ENCODE measurements at places on chromosomes 13 and 19.

DNA sequence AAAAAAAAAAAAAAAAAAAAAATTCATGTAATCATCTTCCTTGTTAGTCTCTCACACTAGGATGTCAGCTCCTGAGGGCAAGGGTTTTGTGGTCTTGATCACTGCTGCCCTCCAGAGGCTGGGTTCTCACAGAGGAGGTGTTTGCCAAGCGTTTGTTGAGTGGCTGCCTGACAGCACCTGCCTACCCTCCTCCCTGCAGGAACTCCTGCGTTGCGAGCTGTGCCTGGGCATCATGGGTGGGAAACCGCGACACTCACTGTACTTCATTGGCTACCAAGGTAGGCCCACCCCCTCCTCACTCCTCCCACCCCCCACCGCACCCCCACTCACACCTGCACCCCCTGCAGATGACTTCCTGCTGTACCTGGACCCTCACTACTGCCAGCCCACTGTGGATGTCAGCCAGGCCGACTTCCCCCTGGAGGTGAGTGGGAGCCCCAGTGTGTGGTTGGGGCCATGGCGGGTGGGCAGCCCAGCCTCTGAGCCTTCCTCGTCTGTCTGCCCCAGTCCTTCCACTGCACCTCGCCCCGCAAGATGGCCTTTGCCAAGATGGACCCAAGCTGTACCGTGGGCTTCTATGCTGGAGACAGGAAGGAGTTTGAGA lies 8.1 kb downstream of the ATG4D start:
- no peaks in the 10 kb centered on the region for H3K27me3 ChIP-seq
- no peaks in the 10 kb centered on the region for H3K4me1 ChIP-seq
- no peak overlapping the region for H3K4me3 ChIP-seq
- DNase-seq, result no peak

- no peaks in the 10 kb centered on the region for H3K4me1 ChIP-seq
- H3K27ac ChIP-seq, result peak overlapping the region; percentile 61
- DNase-seq, result no peak
- H3K27me3 ChIP-seq, result no peaks in the 10 kb centered on the region
- peak overlapping the region; percentile 75 for H3K4me3 ChIP-seq
Observed at GRCh38 chr19:15453091-15453578, 3.4 kb upstream of the WIZ start.

GRCh38 chr19:3248728-3249326 lies 24.4 kb downstream of the CELF5 start:
- H3K27ac ChIP-seq, result no peak overlapping the region
- no peaks in the 10 kb centered on the region for H3K4me1 ChIP-seq
- H3K27me3 ChIP-seq, result no peaks in the 10 kb centered on the region
- no peaks in the 10 kb centered on the region for H3K36me3 ChIP-seq
- no peak overlapping the region for H3K4me3 ChIP-seq
- DNase-seq, result no peak

DNA sequence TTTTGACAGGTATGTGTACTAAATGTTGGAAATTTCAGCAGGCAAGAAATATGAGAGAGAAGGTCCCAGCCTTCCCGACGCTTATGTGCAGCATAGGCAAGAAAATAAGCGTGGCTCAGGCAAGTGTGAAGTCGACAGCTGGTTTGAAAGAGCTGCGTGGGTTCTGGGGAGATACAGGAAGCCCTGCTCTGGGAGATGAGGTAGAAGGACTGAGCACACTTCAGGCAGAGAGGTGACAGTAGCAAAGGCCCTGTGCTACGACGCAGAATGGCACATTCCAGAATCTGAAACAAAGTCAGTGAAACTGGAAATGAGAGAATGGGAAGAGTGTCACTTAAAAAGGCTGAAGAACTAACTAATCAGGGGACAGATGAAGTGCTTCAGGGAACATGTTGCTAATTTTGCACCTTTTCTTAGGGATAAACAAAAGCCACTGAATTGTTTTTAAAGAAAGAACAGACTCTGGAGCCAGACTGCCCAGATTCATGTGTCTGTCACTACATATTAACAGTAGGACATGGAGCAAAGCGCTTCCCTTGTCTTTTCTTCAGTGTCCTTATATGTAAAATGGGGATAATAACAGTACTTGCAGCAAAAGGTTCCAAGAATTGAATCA lies 160.1 kb downstream of the SPRY2 start:
- H3K4me3 ChIP-seq, result no peak overlapping the region
- H3K27me3 ChIP-seq, result no peaks in the 10 kb centered on the region
- no peaks in the 10 kb centered on the region for H3K4me1 ChIP-seq
- H3K36me3 ChIP-seq, result no peaks in the 10 kb centered on the region

DNA sequence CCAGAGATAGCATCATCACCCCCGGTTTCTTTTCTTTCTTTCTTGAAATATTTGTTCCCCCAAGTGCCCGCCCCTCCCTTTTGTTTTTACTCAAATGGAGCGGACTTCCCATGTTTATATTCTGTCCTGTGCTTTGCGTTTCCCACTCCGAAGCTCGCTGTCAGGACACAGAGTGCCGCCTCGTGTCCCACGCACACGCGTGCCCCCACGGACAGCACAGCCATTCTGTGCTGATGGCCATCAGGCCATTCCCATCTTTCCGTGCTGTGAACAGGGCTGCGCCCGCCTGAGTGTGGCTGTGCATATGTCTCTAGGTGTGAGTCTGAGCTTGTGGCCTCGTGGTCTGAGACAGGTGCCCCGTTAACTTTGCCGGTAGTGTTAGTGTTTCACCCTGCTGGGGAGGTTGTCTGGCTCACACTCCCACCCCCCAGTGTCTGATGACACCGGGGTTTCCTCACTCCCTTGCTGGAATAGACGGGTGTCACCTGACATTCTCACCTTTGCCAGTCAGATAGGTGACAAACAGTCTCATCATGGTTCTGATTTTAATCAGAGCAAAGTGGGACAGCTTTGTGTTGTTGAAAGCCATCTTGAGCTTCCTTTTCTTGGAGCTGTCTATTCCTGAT lies 6.9 kb downstream of the PAK4 start:
- peaks cover 58% of the 10 kb centered on the region for H3K4me1 ChIP-seq
- no peak overlapping the region for H3K4me3 ChIP-seq
- no peak for DNase-seq
- no peaks in the 10 kb centered on the region for H3K36me3 ChIP-seq
- peak overlapping the region; percentile 90 for H3K27ac ChIP-seq

DNA sequence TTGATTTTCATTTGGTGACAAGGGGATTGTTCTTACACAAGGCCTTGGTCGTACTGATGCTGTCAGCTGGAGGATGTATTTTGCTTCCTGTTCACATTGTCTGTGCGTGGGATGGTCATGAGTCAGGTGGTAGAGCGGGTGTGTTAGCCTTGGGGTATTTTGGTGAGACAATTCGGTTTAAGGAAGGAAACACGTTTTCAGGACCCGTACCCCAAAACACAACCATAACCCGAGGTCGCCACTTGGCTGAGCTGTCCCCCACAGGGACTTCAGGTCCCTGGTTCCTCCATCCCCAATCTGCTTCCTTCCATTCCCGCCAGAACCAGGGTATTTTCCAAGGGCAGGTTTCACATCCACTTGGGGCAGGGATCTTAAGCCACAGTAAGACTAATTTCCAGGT lies 15.0 kb downstream of the MYO9B start:
- DNase-seq, result no peak
- H3K4me1 ChIP-seq, result no peaks in the 10 kb centered on the region
- no peak overlapping the region for H3K27ac ChIP-seq
- H3K27me3 ChIP-seq, result no peaks in the 10 kb centered on the region
- no peaks in the 10 kb centered on the region for H3K36me3 ChIP-seq

DNA sequence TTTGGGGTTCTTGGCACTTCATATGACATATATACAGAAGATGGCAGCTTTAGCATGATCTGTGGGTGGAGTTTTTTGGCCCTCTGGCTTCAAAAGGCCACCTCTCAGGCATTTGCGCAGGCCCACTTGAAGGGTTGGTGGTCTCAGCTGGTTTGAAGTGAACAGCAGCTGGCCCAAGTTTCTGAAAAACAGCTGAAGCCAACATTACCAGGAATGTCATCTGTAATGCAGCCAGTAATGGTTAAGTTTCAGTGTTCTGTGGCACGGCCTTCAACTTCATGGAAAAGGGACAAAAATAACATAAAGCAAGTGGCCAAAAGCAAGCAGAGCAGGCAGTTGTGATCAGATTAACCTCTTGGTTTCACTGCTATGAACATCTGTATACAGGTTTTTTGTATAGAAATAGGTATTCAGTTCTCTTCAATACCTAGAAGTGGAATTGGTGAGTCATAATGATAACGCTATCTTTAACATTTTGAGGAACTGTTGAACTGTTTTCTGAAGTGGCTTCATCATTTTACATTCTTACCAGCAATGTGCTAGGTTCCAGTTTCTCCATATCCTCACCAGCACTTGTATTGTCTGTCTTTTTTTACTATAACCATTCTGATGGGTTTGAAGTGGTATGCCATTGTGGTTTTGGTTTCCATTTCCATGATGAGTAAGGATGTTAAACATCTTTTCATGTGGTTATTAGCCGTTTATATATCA lies 245.4 kb downstream of the SHISA2 start:
- no peak overlapping the region for H3K4me3 ChIP-seq
- H3K27ac ChIP-seq, result no peak overlapping the region
- H3K36me3 ChIP-seq, result no peaks in the 10 kb centered on the region

- no peak overlapping the region for H3K4me3 ChIP-seq
- no peak for DNase-seq
- peak overlapping the region; percentile 70 for H3K27ac ChIP-seq
- H3K27me3 ChIP-seq, result no peaks in the 10 kb centered on the region
- H3K36me3 ChIP-seq, result no peaks in the 10 kb centered on the region
Observed at GRCh38 chr13:97302611-97303010, 80.5 kb downstream of the MBNL2 start.

GRCh38 chr13:23868521-23868920 lies 20.7 kb downstream of the MIPEP start:
- H3K27ac ChIP-seq, result no peak overlapping the region
- no peaks in the 10 kb centered on the region for H3K36me3 ChIP-seq
- DNase-seq, result no peak
- no peaks in the 10 kb centered on the region for H3K4me1 ChIP-seq

GRCh38 chr13:41220401-41220800 lies 26.0 kb upstream of the KBTBD7 start:
- no peak overlapping the region for H3K27ac ChIP-seq
- no peak for DNase-seq
- H3K36me3 ChIP-seq, result no peaks in the 10 kb centered on the region
- H3K27me3 ChIP-seq, result no peaks in the 10 kb centered on the region
- no peak overlapping the region for H3K4me3 ChIP-seq
- no peaks in the 10 kb centered on the region for H3K4me1 ChIP-seq

GRCh38 chr19:30652751-30653150 lies 280.6 kb downstream of the ZNF536 start:
- no peaks in the 10 kb centered on the region for H3K4me1 ChIP-seq
- H3K27me3 ChIP-seq, result peaks cover 28% of the 10 kb centered on the region
- H3K36me3 ChIP-seq, result no peaks in the 10 kb centered on the region
- DNase-seq, result no peak
- no peak overlapping the region for H3K27ac ChIP-seq

DNA sequence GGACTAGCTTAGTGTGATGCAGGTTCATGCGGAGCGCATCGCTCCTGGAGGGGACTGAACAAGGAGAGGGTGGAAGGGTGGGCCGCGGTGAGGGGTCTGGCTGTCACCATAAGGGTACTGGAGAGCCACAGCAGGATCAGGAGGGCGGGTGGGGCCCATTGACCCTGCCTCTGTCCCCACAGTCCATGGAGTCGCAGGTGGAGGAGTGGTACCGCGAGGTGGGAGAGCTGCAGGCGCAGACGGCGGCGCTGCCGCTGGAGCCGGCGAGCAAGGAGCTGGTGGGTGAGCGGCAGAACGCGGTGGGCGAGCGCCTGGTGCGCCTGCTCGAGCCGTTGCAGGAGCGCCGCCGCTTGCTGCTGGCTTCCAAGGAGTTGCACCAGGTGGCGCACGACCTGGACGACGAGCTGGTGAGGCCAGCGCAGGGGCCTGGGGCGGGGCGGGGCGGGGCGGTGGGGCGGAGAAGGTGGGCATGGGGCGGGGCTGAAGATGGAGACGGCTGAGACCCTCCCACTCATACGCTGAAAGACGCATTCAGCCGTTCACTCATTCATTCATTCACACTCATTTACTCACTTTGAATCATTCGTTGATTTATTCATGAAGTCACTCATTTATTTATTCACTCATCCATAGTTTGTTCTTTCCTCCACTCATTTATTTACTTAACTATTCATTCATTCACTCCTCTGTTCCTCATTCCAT lies 27.5 kb upstream of the SHKBP1 start:
- H3K36me3 ChIP-seq, result no peaks in the 10 kb centered on the region
- H3K27ac ChIP-seq, result no peak overlapping the region
- H3K4me1 ChIP-seq, result no peaks in the 10 kb centered on the region
- peaks cover 2% of the 10 kb centered on the region for H3K27me3 ChIP-seq
- no peak overlapping the region for H3K4me3 ChIP-seq

GRCh38 chr19:51259348-51260245 lies 8.7 kb downstream of the SIGLECL1 start:
- H3K27me3 ChIP-seq, result no peaks in the 10 kb centered on the region
- H3K36me3 ChIP-seq, result no peaks in the 10 kb centered on the region
- DNase-seq, result no peak
- H3K4me3 ChIP-seq, result no peak overlapping the region
- no peaks in the 10 kb centered on the region for H3K4me1 ChIP-seq

- no peak overlapping the region for H3K27ac ChIP-seq
- H3K36me3 ChIP-seq, result no peaks in the 10 kb centered on the region
- no peak overlapping the region for H3K4me3 ChIP-seq
- peaks cover 7% of the 10 kb centered on the region for H3K27me3 ChIP-seq
- H3K4me1 ChIP-seq, result no peaks in the 10 kb centered on the region
- DNase-seq, result no peak
Observed at GRCh38 chr19:41998246-41999020, 4.4 kb upstream of the ATP1A3 start.

DNA sequence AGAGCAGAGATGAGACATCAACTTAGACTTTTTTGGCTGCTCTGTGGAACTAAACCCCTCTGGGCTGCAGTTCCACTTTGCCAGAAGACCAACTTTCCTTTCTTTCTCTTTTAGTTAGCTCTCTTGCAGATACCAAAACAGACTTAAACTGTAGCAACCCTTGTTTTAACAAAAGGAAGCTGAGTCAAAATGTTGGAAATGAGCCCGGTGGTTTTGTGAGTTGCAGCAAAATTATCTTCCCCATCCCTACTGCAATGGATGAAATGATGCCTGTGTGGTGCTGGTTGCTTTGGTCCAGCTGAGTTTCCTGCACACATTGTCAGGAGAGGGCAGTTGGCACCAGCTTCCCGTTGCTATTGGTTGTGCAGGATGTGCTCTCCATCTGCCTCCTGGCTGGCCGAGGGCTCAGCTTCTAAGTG lies 115.3 kb downstream of the LRCH1 start:
- H3K27ac ChIP-seq, result peak overlapping the region; percentile 46
- no peaks in the 10 kb centered on the region for H3K27me3 ChIP-seq
- H3K4me1 ChIP-seq, result peaks cover 18% of the 10 kb centered on the region
- no peak overlapping the region for H3K4me3 ChIP-seq
- no peak for DNase-seq
- H3K36me3 ChIP-seq, result no peaks in the 10 kb centered on the region

DNA sequence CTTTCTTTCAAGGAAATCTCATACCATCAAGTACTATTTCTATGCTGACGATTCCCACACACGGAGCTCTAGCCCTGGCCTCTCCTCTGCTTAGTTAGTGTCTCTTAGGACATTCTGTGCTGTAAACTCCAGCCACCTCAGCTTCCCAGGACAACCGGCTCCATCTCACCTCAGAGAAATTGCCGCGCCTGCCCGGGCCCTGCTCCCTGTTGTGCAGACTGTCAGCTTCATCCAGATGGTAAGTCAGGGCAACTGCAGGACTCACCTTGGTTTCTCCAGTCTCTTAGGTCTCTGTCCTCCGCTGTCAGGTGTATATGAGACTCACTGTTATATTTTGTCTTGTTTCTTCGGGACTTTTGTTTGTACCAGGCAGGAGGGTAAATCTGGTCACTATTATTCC lies 98.7 kb downstream of the SPACA7 start:
- no peaks in the 10 kb centered on the region for H3K36me3 ChIP-seq
- no peak for DNase-seq
- no peaks in the 10 kb centered on the region for H3K4me1 ChIP-seq

Measured in breast epithelium (tissue), 4 donors.